Cortex of kidney (tissue), 1 donor: ENCODE measurements at places on chromosomes 2 and 18.

DNA sequence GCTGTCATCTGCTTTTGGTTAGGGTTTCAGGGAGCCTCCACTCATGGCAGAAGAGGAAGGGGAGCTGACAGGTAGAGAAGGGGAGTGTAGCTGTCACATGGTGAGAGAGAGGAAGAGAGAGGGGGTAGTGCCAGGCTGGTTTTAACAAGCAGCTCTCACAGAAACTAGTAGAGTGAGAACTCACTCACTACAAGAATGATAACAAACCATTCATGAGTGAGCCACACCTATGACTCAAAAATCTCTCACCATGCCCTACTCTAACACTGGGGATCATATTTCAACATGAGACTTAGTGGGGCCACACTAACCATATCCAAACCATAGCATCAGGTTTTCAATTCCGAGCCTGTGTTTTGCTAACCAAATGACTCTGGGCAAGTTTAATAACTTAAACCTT, 274.9 kb upstream of the VWC2L start:
- DNase-seq = no peak

- DNase-seq = no peak
These were observed 200.6 kb downstream of the ZFP36L2 start for GRCh38 chr2:43025709-43026295.

GRCh38 chr18:46260879-46261143, 156.6 kb downstream of the HAUS1 start:
- DNase-seq = no peak

GRCh38 chr18:3114026-3114425, 101.1 kb upstream of the LPIN2 start:
- DNase-seq = no peak

- no peak for DNase-seq
These were observed 34.5 kb downstream of the SFT2D3 start for GRCh38 chr2:127735537-127736399.
